ENCODE measurements at places on chromosomes 7 and 10.

GRCh38 chr7:32532086-32532485, 36.8 kb downstream of the AVL9 start:
- no peak for DNase-seq

GRCh38 chr10:44857363-44858016, 53.6 kb upstream of the TMEM72 start:
- peak; percentile 44 for DNase-seq

DNA sequence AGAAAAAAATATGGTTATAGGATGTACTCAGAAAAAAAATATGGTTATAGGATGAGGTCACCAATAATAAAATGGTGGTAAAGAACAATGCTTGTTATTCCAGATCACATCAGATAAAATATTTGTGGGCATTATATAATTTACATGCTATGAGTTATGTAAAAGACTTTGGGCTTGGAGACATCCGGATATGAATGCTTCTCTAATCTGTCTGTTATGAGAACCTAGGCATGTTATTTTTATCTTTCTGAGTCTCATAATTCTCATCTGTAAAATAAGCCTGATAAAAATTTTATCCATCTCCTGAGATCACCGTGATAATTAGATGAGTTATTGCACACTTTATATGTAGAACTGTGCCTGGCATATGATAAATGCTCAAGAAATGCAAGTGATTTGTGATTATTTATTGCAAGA, 37.8 kb downstream of the DKK1 start:
- DNase-seq = no peak

DNA sequence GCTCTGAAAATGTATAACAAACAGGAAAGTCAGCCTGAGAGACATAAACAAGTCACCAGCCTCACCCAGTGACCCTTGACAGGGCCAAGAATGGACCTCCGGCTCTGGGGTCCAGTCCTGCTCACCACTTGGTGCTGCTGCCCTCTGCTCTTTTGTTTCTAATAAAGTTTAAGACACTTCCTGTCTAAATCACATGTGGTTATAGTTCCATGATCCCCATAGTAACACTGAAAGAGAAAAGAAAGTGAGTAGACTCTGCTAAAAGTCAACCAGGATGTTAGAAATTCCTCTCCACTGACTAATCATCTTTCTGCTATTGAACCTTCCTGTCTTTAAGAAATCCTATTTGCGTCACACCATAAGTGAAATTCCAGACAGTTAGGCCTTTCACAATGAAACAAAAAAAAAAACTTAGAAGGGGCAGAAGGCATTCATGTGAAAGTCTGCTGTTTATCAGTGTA, 179.2 kb upstream of the BET1 start:
- DNase-seq = no peak

GRCh38 chr10:79097021-79097872, 28.5 kb downstream of the ZMIZ1 start:
- no peak for DNase-seq

GRCh38 chr7:36638140-36638539, 86.2 kb downstream of the AOAH start:
- no peak for DNase-seq

DNA sequence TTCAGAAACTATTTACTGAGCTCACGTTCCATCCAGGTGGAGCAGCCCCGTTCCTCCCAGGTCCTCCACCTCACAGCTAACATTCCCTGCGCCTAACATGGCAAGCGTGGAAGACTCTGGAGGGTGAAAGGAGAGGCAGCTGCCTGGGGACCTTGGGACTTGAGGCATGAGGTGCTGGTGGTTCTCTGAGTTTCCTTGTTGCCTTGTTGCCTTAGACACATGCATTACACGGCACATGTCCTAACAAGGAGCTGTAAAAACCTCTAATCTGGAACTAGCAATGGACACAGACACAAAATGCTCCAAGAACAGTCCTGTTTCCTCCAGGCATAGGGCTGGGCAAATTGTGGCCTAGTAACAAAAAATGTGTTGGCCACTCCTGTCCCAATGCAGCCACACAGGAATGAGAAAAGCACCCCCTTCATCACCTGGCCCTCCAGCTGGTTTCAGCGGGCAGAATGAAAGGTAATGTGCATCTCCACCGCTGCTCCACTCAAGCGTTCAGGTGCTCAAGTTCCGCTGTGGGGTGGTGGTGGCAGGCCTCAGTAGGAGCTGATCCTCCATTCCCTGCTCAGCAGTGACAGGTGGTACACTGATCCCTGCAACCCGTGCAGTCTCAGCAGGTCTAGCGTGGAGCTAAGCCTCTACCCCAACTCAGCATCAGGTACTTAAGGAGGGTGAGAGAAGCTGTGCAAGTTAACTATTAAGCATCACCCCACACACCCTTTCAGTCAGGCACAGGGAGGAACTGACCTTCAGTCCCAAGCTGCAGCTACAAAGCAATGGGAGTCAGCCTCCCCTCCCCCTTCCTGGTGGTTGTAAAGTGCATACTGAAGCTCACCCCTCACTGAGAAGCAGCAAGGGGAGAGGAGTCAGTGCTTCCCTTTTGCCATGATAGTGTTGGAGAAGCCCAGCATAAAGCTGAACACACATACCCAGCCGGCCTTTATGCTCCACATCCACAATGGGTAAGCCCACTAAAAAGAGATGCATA, 382.8 kb downstream of the SDK1 start:
- DNase-seq = no peak

DNA sequence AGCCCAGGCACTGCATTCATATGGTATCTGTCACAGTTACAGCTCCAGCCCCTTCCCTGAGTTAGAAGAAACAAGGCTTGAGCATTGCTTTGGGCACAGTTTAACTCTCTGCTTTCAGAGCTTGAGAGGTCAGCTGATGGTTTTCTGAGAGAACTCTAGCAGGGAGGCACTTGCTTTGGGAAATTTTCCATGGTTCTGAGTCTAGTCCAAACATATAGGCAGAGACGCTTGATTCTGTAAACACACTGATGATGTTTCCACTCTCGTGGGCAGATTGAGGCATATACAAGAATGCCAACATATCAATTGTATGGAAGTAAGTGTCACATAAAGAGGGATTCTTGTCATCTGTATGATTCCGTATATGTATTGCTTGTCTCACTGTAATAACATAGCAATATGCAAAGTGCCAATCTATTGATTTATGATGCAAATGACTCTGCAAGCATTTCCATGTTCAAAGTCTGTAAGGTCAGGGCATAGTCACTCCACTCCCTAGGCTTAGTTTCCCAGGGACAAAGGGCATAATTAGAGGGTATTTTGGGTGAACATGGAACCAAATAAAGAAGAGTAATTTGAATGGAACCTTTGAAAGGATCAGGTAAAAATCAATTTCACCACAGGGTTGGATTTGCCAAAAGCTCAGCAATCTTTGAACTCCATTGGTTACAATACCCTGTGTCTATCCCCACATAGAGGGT, 239.0 kb downstream of the INHBA start:
- no peak for DNase-seq

GRCh38 chr7:49287653-49288052, 363.3 kb downstream of the CDC14C start:
- DNase-seq = no peak

DNA sequence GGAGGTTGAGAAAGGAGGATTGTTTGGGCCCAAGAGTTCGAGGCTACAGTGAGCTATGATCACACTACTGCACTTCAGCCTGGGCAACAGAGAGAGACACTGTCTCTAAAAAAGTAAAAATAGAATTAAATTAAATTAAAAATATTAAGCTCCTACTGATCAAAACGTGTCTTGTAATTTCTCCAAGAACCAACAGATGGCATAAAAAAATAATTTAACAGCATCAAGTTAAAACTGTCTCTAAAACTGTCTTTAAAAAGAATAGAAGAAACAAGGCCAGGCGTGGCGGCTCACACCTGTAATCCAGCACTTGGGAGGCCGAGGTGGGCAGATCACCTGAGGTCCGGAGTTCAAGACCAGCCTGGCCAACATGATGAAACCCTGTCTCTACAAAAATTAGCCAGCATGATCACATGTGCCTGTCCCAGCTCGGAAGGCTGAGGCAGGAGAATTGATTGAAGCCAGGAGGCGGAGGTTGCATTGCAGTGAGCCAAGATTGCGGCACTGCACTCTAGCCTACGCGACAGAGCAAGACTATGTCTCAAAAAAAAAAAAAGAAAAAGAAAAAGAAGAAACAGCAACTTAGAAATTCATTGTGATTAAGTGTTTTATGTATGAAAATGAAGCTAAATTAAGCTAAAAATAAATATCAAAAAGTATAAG, 24.5 kb downstream of the MTPAP start:
- no peak for DNase-seq

- no peak for DNase-seq
These were observed 113.6 kb downstream of the RNF32 start for GRCh38 chr7:156754201-156754600.

- peak; percentile 81 for DNase-seq
These were observed 5.4 kb upstream of the SPACDR start for GRCh38 chr7:100469227-100470044.

DNA sequence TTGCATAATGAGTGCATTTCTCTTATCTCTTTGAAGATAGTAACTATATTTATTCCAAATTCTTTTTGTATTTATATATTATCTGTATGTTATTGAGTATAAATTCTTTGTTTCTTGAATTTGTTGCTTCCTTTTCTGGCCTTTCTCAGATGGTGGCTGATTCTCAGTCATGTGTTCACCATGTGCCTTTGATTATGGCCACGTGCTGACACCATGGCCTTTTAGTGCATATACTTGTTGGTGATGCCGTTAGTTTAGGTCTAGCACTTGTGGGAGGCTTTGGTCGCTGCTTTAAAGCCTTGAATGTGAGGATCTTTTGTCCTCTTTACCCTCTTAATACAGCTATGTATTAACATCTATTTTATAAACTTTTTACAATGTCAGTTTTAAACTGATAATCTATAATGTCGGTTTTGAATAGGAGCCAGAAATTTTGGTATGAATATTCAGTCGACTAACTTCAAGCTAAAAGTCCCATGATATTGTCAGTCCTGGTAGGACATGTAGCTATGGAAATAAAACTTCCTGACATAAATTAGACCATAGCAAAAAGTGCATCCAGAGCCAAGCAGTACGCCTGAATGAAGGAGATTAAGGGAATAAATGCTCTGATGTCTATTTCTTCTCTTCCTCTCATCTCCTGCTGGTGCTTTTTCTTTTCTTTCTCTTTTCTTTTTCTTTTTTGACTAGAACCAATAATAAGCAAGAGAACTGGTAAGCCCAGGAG, 130.3 kb downstream of the GNAI1 start:
- no peak for DNase-seq

GRCh38 chr10:104931612-104932134, 290.6 kb downstream of the SORCS3 start:
- no peak for DNase-seq

GRCh38 chr7:91043186-91043585, 221.0 kb upstream of the FZD1 start:
- DNase-seq = no peak

DNA sequence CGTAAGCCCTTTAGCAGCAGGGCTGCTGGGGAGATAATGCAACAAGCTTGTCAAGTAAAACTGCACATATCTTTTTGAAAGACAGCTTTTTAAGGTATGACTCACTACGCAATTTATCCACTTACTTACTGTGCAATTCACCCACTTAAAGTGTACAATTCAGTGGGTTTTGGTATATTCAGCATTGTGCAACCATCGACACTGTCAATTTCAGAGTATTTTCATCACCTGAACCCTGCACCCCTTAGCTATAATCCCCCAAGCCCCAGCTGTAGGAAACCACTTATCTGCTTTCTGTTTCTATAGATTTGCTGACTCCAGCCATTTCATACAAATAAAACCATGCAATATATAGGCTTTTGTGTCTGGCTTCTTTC, 168.0 kb downstream of the PTPN20 start:
- DNase-seq = no peak

- no peak for DNase-seq
These were observed 32.9 kb upstream of the CUX1 start for GRCh38 chr7:101784292-101785127.

GRCh38 chr7:158758586-158759244, 54.1 kb upstream of the NCAPG2 start:
- no peak for DNase-seq

- DNase-seq = no peak
These were observed 30.1 kb upstream of the CDHR3 start for GRCh38 chr7:105932835-105933477.

- DNase-seq = no peak
These were observed 220.9 kb upstream of the PLXDC2 start for GRCh38 chr10:19595212-19595845.

DNA sequence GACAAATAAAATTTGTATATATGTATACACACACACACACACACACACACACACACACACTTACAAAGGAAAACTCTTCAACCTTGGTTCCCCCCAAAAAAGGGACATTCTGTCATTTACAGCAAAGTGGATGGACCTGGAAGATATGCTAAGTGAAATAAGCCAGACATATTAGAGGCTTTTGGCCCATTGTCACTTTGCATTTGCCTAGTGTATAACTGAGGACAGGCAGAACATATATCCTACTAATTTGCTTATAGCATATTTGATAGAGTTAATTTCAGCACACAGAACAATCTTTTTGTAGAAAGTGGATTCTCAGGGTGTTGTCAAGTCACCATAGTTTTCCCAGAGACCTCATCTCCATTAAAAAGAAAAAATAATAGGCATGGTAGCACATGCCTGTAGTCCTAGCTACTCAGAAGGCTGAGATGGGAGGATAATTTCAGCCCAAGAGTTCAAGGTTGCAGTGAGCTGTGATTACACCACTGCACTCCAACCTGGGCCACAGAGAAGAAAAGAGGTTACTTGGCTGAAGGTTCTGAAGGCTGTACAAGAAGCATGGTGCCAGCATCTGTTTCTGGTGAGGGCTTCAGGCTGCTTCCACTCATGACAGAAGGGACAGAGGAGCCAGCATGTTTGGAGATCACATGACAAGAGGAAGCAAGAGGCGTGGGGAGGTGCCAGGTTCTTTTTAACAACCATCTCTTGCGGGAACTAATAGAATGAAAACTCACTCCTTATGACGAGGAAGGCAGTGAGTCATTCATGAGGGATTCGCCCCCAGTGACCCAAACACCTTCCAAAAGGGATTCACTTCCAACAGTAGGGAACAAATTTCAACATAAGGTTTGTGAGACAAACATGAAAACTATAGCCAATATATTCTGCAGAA, 135.6 kb downstream of the TMEM168 start:
- DNase-seq = no peak

GRCh38 chr10:17122726-17123661, 6.6 kb downstream of the CUBN start:
- DNase-seq = no peak

DNA sequence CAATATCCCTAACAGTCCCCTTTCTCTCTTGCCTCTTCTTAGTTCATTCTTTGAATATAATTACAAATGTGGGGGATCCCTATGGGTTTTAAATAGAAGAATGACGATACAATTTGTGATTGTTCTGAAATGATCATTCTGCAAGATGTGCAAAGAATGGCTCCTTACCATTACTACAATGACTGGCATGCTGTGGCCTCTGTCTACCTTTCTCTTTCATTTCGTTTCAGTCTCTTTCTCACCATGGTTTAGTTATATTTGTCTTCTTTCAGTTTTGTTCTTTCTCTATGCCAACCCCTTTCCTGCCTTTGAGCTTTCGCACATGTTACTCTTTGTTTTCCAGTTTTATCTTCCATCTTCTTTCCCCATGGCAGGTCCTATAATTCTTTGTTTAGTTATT, 176.5 kb downstream of the SUGCT start:
- DNase-seq = no peak

- DNase-seq = no peak
These were observed 901.9 kb downstream of the LRMDA start for GRCh38 chr10:76333326-76333725.

Data from CD4-positive, alpha-beta T cell treated with Interleukin-21 for 1 hour (primary cell).